ENCODE measurements at places on chromosomes 1 and 21.

- peak; percentile 42 for DNase-seq
Observed at GRCh38 chr1:227388214-227389168, 70.2 kb upstream of the CDC42BPA start.

DNA sequence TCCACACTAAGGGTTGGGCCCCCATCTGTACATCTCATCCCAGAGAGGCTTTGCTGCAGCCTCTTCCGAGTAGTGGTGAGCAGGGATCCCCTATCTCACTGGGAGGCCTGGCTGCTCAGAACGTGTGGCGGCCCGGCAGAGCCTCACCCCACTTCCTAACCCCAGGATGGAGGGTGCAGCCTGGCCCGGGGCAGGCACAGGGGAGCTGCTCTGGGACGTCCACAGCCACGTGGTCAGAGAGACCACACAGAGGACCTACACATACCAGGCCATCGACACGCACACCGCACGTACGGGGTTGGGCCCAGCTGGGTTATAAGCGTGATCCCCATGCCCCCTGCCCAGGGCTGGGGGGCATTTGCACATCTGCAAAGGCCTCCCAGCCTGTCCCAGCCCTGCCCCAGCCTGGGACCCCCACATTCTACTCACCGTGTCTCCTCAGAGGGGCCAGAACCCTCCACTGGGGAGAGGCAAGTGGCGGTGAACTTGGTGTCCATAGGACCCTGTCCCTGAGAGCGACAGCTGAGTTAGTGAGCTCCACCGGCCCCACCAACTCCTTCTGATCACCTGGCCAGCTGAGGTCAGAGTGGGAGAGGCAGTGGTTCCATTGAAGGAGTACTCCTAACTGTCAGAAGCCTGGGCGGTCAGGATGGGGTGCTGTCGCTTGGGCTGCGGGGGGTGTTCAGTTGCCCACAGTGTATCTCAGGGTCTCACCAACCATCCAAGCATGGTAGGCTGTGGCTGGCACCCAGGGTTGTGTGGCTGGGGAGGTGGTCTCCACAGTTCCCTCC, 41.2 kb downstream of the TRIM11 start:
- no peak for DNase-seq

DNA sequence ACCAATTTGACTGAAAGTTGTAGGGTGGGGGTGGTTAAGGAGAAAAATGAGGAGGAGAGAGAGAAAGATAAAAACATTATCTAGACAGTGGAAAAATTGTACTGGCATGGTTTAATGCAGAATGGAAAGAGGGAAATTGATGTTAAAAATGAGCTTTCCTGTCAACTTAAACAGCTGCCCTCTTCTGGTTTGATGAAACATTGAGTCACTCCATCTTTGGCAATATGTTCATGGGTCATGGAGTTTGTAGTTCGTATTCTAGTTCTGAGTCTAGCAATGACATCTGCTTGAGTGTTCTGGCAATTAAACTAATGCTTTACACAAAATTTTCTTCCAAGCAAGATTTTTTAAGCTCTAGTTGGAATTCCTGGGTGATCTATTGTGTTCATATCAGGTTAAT, 9.6 kb downstream of the ZNF648 start:
- DNase-seq, result no peak

DNA sequence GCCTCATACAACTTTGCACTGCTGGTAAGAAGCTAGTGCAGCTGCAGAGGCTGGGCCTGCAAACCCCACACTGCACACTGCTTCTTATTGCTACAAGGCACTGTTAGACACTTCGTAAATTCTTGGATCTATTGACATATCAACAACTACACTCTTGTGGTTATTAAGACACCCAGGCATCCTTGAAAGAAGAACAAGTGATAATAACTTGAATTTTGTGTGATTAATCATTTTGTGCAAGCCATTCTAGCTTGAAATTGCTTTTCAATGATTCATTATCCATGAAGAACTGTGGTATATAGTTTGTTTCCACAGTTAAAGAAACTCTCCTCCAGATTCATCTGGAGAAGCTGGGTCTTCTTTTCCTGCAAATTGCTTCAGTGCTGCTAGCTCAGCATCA, 33.7 kb upstream of the IFI44L start:
- DNase-seq, result no peak

- no peak for DNase-seq
Observed at GRCh38 chr1:182791281-182792179, 2.0 kb downstream of the NPL start.

DNA sequence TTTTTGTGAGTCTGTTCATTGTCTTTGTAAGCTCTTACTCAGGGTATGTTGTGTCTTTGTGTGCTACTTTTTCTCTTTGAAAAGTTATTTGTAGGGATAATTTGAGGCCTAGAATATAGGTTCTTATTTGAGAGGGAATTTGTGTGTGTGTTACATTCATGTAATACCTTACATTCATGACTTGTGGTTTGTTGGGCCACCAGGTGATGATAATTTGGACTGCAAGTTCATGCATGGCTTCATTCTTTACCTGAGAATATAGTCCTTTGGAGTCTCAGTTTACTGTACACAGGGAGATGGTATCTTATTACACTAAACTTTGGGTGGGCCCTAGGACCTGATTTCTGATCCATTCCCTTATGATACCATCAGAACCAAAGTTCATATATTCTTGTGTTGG, 51.8 kb upstream of the FASLG start:
- DNase-seq, result no peak

DNA sequence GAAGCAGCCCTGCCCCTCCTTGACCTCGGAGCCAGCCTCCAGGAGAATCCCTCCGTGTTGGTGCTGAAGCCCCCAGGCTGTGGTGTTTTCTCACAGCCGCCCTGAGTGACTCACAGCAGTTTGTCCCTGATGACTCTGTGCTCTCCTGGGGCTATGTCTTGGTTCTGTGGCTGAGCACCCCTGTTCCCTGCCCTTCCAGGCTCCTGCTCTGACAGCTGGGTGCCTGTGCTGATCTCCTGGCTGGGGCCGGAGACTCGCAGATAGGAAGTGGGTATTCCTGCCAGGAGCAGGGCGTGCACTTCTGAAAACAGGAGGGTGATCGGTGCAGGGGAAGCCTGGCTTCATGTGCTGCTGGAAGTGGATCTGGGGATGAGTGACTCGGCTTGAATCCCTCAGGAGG, 34.5 kb downstream of the POFUT2 start:
- peak; percentile 37 for DNase-seq

- DNase-seq, result no peak
Observed at GRCh38 chr1:162387226-162388082, 5.9 kb downstream of the C1orf226 start.

DNA sequence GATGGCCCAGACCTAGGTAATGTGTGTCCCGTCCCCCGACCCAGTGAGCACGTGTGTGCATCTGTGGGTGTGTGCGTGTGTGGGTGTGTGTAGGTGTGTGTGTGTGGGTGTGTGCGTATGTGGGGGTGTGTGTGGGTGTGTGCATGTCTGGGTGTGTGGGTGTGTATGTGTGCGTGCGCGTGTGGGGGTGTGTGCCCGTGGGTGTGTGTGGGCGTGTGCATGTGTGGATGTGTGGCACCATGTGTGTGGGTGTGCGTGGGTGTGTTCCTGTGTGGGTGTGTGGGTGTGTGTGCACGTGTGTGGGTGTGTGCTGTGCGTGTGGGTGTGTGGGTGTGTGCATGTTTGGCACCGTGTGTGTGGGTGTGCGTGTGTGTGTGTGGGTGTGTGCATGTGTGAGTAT, 309.5 kb downstream of the KIF26B start:
- no peak for DNase-seq

GRCh38 chr1:229655781-229656180, 29.7 kb downstream of the URB2 start:
- no peak for DNase-seq

- no peak for DNase-seq
Observed at GRCh38 chr1:72946903-72947499, 664.7 kb upstream of the NEGR1 start.

DNA sequence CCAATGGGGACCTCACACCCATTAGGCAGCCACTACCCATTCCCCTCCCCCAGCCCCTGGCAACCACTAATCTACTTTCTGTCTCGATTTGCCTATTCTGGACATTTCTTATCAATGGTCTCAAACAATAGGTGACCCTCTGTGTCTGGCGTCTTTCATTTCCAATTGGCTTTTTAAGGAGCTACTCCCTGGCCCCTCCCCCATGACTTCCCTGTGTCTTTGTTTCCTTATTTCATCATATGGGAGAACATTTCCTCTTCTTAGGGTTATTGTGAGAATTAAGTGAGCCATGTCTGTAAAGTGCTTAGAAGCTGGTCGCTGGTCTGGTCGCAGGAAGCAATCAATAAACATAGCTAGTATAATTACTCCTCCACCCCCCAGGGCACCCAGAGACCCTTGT, 80.9 kb downstream of the SPSB1 start:
- DNase-seq, result no peak

GRCh38 chr1:220219865-220220698, 52.2 kb downstream of the RAB3GAP2 start:
- no peak for DNase-seq

DNA sequence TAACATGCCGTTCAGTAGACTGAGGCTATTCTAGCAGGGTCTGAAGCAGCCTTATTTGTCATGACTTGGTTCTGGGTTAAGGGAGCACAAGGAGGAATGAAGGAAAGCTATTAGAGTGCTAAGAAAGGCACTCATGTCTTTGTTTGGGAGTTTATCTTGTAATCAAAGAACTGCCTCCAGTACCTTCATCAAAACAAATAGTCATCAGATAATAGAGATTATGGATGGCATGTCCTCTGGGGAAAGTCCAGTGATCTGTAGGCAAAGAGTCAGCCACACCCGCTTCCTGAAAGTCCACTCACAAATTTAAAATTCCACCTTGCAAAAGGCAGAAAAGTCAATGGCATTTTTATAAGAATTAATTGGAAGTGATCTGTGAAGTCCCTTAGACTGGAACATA, 56.8 kb downstream of the ESRRG start:
- DNase-seq, result no peak

DNA sequence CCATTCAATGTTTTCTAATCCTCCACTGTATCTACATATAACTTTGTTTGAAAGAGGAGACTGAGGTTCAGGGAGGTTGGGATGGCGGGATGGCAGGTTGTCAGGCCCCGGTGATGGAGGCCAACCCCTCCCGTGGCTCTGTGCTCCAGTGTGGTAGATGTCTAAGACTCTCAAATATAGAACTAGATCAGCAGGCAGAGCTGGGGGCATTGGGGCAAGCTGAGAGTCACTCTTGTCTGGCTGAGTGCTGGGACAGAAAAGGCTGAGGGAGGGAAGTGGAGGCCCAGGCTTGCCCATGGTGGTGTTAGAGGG, 1.7 kb downstream of the IL6R start:
- no peak for DNase-seq

DNA sequence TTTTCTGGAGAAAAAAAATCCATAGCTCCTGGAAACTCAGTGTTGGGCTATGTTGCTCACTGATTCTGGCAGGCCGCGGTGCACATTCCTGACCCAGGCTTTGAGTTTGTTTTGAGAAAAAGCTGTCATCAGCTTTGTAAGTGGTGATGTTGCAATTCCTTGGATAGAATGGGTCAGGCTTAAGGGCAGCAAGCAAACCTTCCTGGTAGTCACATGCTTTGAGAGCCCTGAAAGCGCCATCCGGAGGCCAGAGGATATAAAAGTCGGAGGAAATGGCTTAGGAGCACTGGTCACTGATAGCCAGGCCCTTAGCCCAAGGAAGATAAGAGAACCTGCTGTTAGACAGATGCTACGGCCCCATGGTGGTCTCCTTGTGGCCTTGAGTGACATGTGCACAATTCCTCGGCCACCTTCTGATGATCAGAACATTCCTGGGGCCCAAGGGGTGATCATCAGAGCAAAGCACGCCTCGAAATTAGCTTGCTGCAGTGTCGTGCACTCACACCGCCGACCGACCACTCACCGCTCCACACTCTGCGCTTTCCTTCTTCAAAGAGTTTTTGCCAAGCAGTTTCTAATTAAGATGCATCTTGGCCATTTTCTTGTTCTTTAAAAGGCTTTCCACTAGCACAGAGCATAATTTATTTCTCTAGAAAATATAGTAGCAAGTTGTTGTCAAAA, 78.6 kb downstream of the MAN1C1 start:
- DNase-seq, result peak; percentile 91

GRCh38 chr21:44593598-44594405, 1.5 kb upstream of the KRTAP10-6 start:
- peak; percentile 70 for DNase-seq

DNA sequence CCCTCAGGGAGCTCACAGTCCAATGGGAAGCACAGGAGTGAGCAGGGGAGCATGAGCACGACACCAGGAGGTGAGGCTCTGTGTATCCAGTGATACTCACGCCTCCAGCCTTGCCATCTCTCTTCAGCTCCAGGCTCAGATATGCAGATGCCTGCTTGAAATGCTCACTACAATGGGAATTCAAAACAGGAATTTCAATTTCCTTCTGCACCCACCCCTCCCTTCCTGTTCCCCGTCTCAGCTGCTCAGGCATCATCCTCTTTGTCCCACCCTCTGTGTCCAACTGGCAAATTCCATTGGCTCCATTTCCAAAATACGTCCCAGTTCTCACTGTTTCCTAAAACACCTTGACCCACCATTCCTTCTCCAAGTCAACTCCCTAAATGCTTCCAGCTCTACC, 58.9 kb downstream of the FBXO2 start:
- no peak for DNase-seq

GRCh38 chr1:1967151-1967550, 36.4 kb downstream of the CFAP74 start:
- no peak for DNase-seq

GRCh38 chr1:26556111-26556510, 26.6 kb downstream of the RPS6KA1 start:
- DNase-seq, result no peak

DNA sequence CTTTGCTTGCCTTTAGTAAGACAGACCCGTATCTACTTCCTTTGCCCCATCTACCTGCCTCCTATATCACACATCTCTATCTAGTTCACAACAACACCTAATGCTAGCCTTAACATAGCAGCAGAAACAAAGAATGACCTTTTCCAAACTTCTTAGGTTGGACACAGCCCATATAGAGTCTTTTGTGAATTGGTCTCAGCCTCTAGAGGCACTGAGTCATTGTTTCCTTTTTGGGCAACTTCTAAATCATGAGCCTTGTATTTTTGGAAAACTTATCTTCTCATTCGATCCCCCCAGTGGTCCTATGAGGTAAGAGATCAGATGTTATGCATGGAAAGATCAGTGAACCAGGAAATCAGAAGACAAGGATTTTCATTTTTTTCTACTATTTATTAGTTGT, 679.4 kb upstream of the USP24 start:
- DNase-seq, result no peak

- DNase-seq, result peak; percentile 89
Observed at GRCh38 chr1:156006666-156007376, 13.9 kb downstream of the SSR2 start.

DNA sequence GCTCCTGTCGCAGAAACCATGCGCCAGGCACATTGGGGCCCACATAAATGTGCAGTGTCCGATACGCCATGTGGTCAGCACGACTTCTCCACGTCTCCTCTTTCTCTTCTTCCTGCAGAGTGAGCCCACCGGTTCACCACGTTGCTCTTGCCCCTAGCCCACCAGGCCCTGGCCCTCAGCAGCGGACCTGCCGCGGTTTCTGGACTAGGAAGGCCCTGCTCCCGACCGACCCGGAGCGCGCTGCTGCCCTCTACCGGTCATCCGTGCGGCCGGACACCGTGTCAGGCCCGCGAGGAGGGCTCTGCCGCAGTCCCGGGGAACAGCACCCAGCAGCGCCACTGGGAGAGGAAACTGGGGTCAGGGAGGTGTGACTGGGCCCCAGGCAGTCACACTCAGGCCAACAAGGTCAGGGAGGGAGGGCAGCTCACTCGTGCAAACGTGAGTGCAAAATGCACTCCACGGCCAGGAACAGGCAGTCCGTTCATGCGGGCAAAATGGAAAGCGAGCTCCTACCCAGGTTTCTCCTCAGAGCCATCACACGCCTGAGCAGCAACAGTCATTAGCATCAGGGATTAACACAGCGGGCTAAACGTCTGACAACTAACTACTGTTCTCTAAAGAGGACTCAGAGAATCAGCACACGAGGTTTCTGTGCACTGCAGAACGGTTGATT, 13.7 kb downstream of the TLR5 start:
- peak; percentile 89 for DNase-seq

Measured in ELF-1 (cell line).